ENCODE measurements at places on chromosomes 3 and 15.

GRCh38 chr15:51263116-51263515, 75.3 kb downstream of the CYP19A1 start:
- no peak for DNase-seq

DNA sequence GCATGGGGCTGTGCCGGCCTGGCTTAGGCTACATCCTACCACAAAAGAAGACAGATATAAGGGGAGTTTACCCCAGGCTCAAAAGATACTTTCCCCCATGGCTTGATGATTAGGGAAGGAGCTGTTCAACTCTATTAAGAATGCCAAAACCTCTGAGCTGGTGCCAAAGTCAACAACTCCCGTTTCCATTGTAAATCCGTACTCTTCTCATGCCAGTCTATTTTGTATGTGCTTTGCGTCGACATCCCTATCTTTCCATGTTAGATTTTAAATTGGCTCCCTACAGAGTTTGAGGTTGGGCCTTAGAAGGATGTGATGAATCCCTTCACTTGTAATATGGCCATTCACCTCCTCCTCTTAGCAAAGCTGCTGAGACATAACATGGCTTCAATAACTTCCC, 46.9 kb downstream of the RLBP1 start:
- DNase-seq, result peak; percentile 49

DNA sequence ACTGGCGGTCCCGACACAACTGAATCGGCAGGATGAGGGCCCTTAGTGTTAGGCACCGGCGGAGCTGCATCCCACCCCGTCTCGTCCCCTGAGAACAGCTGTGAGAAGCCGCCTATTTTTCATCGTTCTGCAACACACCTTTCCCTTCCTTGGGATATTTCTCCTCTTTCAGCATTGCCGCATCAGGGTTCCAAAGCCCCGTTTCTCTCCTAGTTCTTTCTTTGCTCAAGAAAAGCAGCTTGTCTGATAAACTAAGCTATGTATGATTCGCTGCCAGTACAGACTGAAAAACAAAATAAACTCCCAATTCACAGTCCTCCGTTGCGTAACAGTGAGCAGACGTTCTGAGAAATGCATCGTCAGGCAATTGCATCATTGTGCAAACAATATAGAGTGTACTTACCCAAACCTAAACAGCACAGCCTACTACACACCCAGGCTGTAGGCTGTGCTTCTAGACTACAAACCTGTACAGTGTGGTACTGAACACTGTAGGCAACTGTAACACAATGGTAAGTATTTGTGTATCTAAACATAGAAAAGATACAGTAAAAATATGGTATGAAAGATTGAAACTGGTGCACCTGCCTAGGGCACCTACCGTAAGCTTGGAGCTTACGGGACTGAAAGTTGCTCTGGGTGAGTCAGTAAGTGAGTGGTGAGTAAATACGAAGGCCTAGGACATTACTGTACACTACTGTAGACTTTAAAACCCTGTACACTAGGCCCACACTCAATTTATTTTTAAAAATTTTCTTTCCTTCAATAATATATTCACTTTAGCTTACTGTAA, 8.9 kb upstream of the ADAMTS17 start:
- peak; percentile 94 for DNase-seq

GRCh38 chr15:101039461-101039860, 120.3 kb downstream of the LRRK1 start:
- DNase-seq, result peak; percentile 95

- no peak for DNase-seq
These were observed 290.8 kb downstream of the NLGN1 start for GRCh38 chr3:173688216-173688842.

GRCh38 chr3:85041001-85041400, 82.2 kb downstream of the CADM2 start:
- no peak for DNase-seq

GRCh38 chr3:196989721-196990262, 21.2 kb upstream of the PIGZ start:
- no peak for DNase-seq

GRCh38 chr3:100129941-100130340, 15.6 kb upstream of the FILIP1L start:
- DNase-seq, result no peak

DNA sequence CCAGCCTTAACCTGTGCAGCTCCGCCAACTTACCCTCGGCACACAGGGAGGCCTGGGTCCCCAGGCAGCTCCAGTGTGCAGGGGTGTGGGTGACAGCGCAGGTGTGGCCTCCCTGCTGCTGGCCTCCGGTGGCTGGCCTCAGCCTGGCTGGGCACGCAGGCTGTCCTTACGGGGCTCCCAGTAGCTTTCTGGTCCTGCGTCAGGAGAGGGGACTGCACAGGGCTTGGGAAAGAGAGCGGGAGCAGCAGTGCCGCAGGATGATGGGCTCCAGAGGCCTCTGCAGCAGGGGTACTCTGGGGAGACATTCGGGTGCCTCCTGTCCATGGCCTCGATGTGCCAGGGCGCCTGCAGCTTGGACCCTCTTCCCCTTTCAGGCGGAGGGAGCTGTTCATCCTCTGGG, 9.4 kb downstream of the APBA2 start:
- DNase-seq, result no peak

DNA sequence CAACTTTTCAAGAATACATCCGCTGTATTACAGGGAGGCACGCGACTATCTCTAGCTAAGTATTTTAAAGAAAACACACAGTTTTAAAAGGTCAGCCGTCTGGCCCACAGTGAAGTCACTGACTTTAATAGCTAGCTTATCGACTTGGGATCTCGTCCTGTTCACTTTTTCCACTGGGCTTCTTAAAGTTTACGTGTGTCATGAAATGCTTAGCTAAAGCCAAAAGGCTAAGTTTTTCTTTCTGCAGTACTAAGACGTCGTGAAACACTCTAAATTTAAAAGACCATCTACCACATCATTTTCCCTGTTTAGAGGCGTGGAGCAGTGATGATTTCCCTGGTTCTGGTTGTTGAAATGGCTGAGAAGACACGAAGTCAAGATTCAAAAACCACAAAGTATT, 27.1 kb downstream of the LRIG1 start:
- peak; percentile 50 for DNase-seq

Measured in fibroblast of pulmonary artery (primary cell).